Stimulated activated CD8-positive, alpha-beta memory T cell treated with anti-CD3 and anti-CD28 coated beads, Interleukin-7, amount 100 ng/mL, for 24 hours (primary cell): ENCODE measurements at places on chromosomes 7 and 10.

DNA sequence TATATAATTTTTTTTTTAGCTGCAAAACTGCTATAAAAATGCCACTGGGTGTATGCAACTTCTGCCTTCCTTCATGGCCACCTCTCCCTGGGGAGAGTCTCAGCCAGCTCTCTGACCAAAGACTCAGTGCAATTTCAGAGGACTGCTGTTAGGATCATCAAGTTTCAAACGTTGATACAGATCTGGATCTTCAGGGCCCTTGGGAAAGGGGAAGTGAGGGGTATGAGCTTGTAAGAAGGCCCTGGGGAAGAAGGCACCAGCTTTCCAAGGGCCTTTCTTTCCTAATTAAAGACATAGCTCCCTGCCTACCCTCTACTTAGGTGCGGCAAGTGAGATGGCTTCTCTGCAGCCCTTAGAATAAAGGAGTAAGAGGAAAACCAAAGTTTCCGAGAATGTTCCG, 130.4 kb downstream of the CUL2 start:
- DNase-seq = no peak

DNA sequence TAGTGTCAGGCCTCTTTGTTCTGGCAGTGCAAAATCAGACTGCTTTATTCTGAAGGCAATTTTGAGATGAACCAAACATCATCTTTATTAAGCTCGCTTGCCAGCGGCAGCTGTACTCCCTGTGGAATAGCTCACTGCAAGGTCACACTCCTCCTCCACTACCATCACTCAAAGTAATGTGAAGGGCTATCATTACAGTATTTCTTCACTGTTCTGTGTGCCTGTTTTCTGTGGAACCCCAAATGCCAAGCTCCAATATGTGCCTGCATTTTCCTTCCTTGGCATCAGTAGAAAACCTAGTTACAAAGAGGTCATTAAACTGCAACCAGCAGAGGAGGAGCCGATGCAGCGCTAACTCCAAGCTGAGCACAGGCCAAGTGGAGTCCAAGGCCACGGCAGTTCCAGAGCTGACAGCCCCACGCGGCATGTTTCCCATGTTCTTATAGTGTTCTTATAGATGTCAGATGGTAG, 21.4 kb downstream of the BCCIP start:
- DNase-seq = no peak

- no peak for DNase-seq
Observed at GRCh38 chr10:11958956-11959355, 83.7 kb downstream of the UPF2 start.

- DNase-seq = no peak
Observed at GRCh38 chr10:52785418-52785817, 12.8 kb upstream of the MBL2 start.

DNA sequence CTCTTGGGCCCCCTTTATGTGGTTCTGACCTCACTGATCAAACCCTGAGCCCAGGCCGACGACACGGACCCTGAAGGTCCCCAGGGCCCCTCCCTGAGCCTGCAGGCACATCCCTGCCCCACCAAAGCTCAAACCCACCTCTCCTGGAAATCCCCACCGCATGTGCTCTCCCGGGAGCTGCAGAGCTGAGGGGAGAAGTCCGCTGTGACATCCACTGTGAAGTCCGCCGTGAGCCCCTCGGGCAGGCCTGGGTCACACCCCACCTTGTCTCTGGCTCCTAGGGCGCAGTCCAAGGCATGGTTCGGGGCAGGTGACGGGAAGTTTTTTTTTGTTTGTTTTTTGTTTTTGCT, 100.2 kb downstream of the MICALL2 start:
- DNase-seq = no peak

DNA sequence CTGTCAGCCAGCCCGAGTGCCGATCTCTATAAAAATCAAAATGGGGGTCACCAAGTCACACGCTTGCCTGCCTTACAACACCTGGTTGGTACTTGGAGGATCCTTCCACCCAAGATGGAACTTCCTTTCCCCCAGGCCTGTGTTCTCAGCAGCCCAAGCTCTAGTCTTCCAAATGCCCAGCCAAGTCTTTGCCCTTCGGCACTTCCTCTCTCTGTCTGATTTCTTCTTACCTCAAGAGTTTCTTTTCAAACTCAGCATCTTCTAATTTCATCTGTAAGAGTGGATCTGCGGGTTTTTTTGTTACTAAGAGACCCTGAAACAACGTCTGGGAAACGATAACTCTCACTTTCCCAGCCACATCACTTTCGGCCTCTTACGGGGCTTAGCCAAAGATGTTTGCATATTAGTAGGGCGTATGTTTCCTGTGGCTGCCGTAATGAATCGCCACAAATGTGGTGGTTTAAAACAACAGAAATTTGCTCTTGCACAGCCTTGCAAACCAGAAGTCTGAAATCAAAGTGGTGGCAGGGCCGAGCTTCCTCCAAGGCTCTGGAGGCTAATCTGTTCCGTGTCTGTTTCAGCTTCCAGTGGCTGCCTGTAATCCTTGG, 219.9 kb downstream of the TCF7L2 start:
- DNase-seq = no peak

- DNase-seq = no peak
Observed at GRCh38 chr10:116490028-116490662, 55.6 kb upstream of the PNLIP start.

GRCh38 chr7:157194948-157195347, 56.2 kb downstream of the UBE3C start:
- no peak for DNase-seq

DNA sequence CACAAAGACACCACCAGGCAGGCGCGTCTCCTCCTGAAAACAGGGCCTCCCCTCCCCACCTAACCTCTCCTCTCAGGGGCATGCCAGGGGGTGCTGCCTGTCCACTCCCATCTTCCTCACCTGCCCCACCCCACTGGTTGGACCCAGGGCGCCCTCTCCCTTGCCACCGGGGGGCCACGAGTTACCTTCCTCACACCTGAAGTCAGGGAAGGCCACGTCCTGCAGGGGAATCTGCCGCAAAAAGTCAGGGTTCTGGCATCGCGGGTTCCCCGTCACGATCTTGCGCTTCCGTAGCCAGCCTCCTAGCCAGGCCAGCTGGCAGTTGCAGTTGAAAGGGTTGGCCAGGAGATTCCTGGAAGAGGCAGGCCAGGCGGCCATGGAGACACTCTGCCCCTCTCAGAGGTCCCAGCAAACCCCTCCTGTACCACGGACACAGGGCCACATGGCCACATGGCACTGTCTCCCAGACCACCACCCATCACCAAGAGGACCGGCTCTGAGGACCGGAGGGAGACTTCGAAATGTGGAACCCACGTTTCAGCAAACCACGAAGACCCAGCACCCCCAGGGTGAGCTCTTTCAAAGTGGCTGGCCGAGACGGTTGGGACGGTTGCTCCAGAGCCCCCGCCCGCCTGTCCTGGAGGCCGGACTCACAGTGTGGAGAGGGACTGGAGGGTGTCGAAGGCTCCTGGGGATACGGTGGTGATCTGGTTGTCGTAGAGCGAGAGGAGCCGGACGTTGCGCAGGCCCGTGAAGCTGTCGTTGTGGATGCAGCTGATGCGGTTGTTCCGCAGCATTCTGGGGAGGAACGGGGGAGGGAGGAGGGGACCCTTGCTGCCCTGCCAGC, 142.8 kb downstream of the SLIT1 start:
- no peak for DNase-seq

DNA sequence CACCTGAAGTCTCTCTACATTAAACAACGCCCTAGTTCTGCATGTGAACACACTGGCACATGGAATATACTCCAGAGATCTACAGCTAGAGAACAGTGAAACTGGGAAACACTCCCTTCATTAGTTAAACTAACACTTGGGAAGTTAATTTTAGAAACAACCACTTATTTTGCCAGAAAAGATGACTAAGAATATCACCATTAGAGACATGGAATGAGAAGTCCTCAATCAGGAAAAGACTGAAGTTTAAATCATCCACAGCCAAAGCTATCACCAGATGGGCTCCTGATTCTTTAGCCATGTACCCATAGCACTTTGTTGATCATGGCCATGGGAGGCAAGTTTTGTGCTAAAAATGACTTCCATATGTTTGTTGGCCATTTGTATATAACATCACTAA, 719.5 kb downstream of the KCNMA1 start:
- no peak for DNase-seq

- no peak for DNase-seq
Observed at GRCh38 chr10:130240409-130240808, 104.2 kb downstream of the GLRX3 start.

DNA sequence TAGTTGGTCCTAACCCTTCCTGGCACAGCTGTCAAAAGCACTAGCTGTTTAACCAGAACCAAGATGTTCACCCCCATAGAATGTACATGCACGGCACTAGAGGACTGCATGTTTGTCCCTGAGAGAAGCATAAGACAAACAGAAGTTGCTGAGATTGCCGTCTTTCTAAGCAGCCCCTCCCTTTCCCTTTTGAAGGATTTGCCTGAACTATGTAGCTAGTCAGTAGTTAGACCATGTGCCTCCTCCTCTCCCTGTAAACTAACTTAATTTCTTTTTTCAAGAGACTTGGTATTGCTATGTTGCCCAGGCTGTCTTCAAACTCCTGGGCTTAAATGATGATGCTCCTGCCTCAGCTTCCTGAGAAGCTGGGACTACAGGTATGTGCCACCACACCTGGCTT, 40.7 kb downstream of the TBC1D12 start:
- no peak for DNase-seq

GRCh38 chr10:90859321-90859751, 1.5 kb upstream of the HTR7 start:
- DNase-seq = no peak

GRCh38 chr7:96674565-96674964, 35.1 kb downstream of the SEM1 start:
- no peak for DNase-seq

- no peak for DNase-seq
Observed at GRCh38 chr7:133386205-133386604, 133.3 kb downstream of the EXOC4 start.

GRCh38 chr7:131265227-131265626, 62.4 kb upstream of the MKLN1 start:
- DNase-seq = no peak
